ENCODE measurements at places on chromosomes 5 and 9.

- DNase-seq = no peak
Observed at GRCh38 chr5:93054424-93055163, 526.4 kb downstream of the NR2F1-AS1 start.

- DNase-seq = peak; percentile 11
Observed at GRCh38 chr5:99129768-99130501, 201.1 kb upstream of the CHD1 start.

DNA sequence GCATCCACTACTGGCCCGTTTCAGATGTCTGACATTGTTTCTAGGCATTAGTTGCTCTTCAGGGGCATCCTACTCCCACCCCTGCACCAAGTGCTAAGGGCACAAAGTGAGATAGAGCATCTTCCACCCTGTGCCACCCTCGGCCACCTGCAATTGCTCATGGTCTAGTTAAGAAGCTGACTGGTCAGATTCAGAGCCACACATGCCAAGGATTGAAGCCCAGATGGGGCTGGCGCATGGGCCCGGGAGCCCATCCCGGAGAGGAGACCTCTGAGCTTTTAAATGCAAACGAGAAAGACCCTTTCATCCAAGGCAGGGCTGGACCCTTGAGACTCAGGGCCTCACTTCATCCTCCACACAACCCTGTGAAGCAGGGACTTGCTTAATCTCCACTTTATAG is 28.5 kb downstream of the HRH2 start:
- no peak for DNase-seq

DNA sequence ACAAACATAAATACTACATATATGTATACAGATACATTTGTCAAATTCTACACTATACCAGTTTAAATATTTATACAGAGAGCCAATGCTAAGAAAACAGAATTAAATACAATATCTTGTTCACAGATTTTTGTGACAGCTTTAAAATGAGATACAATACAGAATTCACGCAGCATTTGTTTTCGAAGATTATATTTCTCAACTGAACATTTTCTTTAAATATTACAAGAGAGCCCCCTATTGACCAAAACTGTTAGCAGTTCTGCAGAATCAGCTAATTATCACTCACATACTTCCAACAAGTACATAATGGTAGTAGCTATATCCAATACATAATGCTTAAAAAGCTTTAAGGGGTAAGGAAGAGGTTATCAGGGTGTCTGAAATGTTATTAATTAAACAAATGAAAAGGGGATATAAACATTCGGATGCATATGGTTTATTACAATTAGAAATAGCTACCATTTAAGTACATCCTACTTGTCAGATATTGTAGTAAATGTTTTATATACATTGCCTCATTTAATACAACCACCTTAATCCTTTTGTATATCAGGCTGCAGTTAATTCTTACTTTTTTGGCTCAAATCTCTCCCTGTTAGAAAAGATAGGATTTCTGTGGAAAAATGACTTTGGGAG is 31.7 kb downstream of the ZDHHC21 start:
- DNase-seq = peak; percentile 24

- DNase-seq = no peak
Observed at GRCh38 chr5:159835548-159835947, 80.7 kb upstream of the ADRA1B start.

DNA sequence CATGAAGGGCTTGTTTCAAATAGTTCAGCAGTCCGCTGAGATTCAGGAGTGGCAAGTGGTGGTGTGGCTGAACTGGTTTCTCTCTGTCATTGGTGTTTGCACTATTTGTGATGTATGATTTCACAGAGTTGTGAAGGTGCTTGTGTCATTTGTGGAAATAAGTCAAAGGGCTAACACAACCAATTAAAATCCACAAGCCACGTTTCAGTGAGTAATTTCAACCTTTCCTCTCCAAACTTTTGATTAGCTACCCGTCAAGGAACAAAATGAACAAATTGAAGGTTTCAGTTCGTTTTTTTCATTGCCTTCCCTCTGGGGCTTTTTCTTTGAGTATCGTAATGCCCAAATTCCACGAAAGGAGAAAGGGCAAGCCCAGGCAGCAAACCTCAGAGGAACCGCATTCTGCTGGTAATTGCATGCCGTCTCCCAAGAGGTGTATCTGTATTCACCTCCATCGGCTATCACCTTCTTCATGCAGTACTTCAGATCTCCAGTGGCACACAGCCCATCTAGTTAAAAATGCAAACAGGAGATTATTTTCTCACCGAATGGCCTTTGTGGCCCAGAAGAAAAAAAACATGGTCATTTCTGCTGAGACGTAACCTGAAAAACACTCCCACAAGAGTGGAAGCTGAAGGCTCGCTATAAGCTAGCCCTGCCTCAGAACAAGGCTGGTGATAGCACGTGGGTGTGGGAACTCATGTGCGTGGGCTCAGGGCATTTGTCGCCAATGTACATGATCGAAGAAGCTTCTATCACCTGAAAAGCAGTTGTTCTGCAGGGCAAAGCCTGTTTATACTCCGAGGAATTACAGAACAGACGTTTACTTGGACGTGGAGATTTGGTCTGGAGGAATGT is 197.1 kb downstream of the NR3C1 start:
- DNase-seq = no peak

DNA sequence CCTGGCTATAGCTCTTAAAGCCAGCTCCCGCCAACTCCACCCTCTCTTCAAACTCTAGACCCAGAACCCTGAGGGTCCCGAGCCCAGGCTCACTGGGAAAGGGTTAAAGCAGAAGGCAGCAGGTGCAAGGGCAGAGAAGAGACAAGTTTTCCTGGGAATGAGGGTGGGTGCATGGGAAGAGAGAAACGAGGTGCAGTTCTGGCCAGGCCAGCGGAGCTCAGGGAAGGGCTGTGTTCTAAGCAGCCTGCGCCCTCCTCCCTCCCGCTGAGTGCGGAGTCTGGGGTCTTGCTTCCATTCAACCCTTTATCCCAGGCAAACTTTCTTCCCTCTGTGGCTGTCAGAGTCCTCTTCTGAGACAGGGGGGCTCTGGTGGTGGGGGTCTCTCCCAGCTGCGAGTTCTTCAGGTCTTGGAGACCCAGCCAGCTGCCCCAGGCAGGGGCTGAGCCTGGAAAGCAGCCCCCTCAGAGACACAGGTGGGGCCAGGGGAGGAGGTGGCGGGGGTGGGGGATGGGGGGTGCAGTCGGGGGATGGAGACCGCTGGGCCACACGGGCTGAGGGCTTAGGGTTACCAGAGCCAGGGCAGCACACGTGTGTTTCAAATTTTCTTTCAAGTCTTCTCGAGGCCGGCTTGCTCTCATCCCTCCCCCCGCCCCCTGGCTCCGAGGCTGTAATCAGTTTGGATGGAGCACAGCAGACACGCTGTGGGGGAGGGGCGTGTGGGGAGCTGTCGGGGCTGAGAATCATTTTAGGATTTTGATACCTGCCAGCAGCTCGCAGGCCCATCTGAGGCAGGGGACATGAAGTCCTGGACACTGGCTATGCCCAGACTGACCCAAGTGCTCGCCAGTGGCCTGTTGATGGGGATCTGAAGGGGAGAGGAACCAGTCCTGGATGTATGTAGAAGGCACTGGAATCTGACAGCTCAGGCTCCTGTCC is 169.6 kb upstream of the SMIM23 start:
- no peak for DNase-seq

- no peak for DNase-seq
Observed at GRCh38 chr9:69171049-69171448, 3.0 kb upstream of the TJP2 start.

- DNase-seq = no peak
Observed at GRCh38 chr5:112018846-112019245, 261.9 kb upstream of the NREP start.

GRCh38 chr5:65730910-65731309 is 8.9 kb downstream of the NLN start:
- DNase-seq = no peak

GRCh38 chr5:86865256-86865785 is 247.6 kb downstream of the COX7C start:
- no peak for DNase-seq

DNA sequence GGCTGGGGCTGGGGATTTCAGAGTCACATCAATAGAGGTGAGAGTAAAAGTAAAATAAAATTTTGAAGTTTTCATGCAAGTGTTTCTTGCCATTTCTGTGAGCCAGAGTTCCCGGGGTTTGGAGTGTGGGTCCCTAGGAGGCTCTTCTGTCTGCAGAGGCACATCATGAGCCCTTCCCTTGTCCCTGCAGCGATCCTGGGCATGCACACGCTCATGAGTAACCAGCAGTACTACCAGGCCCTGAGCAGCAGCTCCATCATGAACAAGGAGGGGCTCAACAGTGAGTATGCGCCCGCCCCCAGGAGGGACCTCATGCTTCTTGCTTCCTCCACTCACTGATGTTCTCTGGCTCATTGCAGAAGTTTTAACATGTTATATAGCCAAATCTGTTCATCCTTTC is 61.1 kb downstream of the TMOD1 start:
- DNase-seq = no peak

Data from kidney glomerular epithelial cell (primary cell).